ENCODE measurements at places on chromosomes 6 and 20. TPM values are rescaled to one million over a fixed set of nuclear protein-coding genes. Genes with fewer than 3 reads are reported as not detected.

The CFB gene
- polyA plus RNA-seq: 0.49 TPM

The SLC17A3 gene
- not detected for polyA plus RNA-seq

The FAM217A gene
- not detected for polyA plus RNA-seq

The FNDC11 gene
- polyA plus RNA-seq: 0.67 TPM

The ZKSCAN3 gene
- polyA plus RNA-seq: 1.4 TPM

The OLIG3 gene
- polyA plus RNA-seq: not detected

The SPTLC3 gene
- polyA plus RNA-seq: 1.7 TPM

The KLHDC3 gene
- polyA plus RNA-seq: 46.3 TPM

The ADTRP gene
- 3.0 TPM for polyA plus RNA-seq

The MEA1 gene
- polyA plus RNA-seq: 166 TPM

The DEFB125 gene
- not detected for polyA plus RNA-seq

The GPX5 gene
- polyA plus RNA-seq: not detected

The CTCFL gene
- polyA plus RNA-seq: not detected

The PLCB1 gene
- polyA plus RNA-seq: 0.08 TPM

The HLA-DQB1 gene
- 3.0 TPM for polyA plus RNA-seq

The MRAP2 gene
- polyA plus RNA-seq: 2.0 TPM

The SPDEF gene
- 0.06 TPM for polyA plus RNA-seq

The SLC17A4 gene
- polyA plus RNA-seq: not detected

The IDH3B gene
- 97.4 TPM for polyA plus RNA-seq

The PPP2R5D gene
- 36.4 TPM for polyA plus RNA-seq

The ZNF391 gene
- polyA plus RNA-seq: 1.3 TPM

The SLC24A3 gene
- 0.15 TPM for polyA plus RNA-seq

The TINAG gene
- not detected for polyA plus RNA-seq

The ZSCAN23 gene
- polyA plus RNA-seq: not detected

The SNAP25 gene
- polyA plus RNA-seq: not detected

The SRXN1 gene
- 41.6 TPM for polyA plus RNA-seq

The SOX4 gene
- 9.6 TPM for polyA plus RNA-seq

The LTB gene
- 1.6 TPM for polyA plus RNA-seq

The FOXF2 gene
- 0.10 TPM for polyA plus RNA-seq

The ADGRF4 gene
- 2.0 TPM for polyA plus RNA-seq

The DDX43 gene
- polyA plus RNA-seq: 0.26 TPM

The FAM83C gene
- polyA plus RNA-seq: 2.3 TPM

The SLC26A8 gene
- 0.13 TPM for polyA plus RNA-seq

The AKAP12 gene
- polyA plus RNA-seq: 4.3 TPM

The ERVFRD-1 gene
- polyA plus RNA-seq: not detected

The TP53TG5 gene
- not detected for polyA plus RNA-seq

The LY86 gene
- not detected for polyA plus RNA-seq

The HFE gene
- 5.1 TPM for polyA plus RNA-seq

The FAM209B gene
- polyA plus RNA-seq: 0.40 TPM

The BMP6 gene
- 1.0 TPM for polyA plus RNA-seq

The GTSF1L gene
- not detected for polyA plus RNA-seq

Measured in foreskin keratinocyte (primary cell).